ENCODE measurements at places on chromosomes 6 and 20. TPM values are rescaled to one million over a fixed set of nuclear protein-coding genes. Genes with fewer than 3 reads are reported as not detected.

The MAVS gene
- 38.7 TPM for total RNA-seq

DNA sequence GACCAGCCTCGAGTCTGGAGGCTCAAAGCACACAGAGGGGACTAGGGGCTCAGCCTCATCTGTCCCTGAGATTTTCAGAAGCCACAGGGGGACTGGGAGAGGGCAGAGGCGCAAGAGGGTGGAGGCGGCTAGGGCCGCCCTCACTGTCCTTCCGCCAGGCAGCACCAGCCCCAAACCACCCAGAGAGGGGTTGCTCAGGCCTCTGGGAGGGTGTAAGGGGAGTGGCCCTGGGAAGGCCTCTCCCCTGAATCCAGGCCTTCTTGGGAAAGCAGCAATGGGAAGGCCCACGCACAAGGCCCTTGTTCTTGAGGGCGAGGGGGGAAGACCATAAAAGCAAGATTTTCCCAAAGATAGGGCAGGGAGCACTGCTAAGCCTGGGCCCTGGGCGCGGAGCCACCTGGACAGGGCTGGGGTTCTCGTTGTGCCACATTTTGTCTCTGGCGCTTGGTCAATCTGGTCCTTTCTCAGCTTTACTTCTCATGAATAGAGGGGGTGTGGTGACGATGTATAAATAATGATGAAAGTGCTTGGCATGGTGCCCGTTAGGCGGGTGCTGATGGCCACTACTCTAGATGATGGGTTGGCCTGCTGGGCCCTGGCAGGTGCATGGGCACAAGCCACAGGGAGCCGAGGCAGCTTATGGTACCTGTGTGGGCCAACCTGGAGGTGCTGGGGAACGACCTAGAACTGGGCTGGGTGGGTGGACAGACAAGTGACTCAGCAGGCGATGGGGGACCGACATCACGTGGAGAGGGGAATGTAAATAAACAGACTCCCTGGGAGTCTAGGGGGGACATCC lies 4.8 kb downstream of the SAMD10 start:
- DNase-seq, result no peak

DNA sequence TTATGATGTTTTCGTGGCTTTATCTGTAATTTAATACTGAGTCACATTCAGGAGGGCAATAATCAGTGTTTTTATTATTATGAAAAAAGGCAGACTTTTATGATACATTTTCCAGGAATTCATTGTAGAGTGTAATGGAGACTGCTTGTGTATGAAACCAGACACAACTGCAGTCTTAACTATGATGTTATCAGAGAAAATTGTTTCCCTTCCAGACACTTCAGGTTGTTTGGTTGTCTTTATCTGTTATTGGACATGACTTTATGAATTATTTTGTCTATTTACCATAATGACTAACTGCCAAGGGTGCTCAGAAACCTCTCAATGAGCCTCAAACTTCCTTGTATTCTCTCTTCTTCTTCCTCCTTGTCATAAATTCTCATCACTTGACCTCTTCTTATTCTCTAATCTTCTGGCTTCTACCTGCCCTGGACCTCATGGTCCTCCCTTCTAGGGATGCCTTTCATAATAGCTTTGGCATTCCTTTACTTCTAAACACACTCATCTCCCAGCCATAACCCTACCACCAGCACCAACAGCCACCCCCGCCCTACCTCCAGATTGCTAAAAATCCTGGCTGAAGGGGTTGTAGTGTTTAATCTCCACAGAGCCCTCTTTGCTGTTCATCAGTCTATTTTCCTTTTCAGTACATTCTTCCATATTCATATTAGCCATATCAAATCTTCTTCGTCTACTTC lies 492.5 kb downstream of the CDKAL1 start:
- DNase-seq, result no peak

DNA sequence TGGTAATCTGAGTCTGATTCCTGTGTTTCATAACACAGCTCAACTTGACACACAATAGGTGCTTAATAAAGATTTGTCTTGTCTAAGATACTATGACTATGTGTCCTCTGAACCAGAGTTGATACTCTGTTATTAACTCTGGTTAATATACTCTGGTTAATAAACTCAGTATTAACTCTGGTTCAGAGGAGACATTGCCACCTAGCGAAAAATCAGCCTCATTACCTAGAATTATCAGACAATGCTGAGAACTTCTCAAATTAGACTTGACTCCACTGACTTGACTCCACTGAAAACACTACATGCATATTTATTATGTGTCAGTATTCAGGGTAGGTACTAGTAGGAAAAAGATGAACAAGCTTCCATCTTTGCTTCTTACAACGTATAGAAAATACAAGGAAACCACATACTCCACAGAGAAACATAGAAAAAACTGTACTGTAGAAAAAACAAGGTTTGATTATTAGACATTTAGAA lies 73.9 kb downstream of the AHI1 start:
- no peak for DNase-seq
